ENCODE measurements at places on chromosomes 11 and 22.

DNA sequence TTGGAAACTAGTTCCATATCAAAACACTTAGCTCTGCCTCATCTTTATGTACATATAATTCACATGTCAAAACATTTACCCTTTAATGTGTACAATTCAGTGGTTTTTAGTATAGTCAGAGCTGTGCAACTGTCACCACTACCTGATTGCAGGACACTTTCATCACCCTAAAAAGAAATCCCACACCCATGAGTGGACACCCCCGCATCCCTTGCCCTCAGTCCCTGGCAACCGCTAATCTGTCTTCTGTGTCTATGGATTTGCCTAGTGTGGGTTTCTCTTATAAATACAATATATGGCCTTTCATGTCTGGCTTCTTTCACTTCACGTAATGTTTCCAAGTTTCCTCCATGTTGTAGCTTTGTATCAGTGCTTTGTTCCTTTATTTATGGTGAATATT lies 8.6 kb upstream of the EMID1 start:
- no peak for DNase-seq

- DNase-seq, result no peak
Measured at GRCh38 chr11:112464949-112465348, 204.3 kb upstream of the PLET1 start.

GRCh38 chr11:121740902-121741301 lies 288.1 kb upstream of the SORL1-AS1 start:
- no peak for DNase-seq

- no peak for DNase-seq
Measured at GRCh38 chr22:22920104-22920654, 32.6 kb downstream of the IGLL5 start.

DNA sequence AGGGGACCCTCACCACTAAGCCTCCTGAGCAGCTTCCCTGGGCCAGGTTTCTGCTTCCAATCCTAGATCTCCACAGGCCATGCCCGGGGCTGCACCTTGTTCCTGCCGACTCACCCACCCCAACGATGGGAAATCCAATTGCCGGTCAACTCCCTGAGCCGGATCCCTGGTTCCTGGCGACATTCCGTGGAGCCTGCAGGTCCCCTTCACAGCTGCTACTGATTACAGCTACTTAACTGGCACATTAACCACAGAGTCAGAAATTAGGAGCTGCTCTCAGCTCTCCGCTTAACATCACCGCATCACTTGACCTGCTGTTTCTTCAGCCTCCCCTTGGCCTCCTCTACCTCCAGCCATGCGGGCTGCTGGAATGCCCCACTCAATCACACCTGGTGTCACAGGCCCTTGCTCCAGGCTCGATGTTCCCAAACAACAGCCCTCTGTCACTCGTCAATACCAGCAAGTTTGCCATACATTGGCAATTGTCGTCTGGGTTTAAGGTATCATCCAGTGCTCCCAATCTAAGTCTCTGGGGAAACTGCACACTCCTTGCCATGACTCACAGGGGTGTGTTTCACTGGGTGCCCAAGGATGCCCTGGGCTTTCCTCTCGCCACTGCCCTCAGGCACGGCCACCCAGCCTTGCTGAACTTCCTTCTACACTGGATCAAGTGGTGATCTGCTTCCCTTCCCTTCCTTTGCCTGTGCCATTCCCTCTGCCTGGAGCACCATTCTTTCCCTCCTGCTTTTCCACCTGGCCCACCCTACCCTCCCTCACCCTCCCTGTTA lies 181.0 kb downstream of the MN1 start:
- DNase-seq, result no peak

- DNase-seq, result no peak
Measured at GRCh38 chr11:57269571-57270021, 32.5 kb upstream of the APLNR start.

- DNase-seq, result no peak
Measured at GRCh38 chr11:118899296-118899688, 15.6 kb downstream of the CXCR5 start.

- DNase-seq, result no peak
Measured at GRCh38 chr11:28636566-28636965, 528.4 kb downstream of the METTL15 start.
